ENCODE measurements at places on chromosomes 5 and 9.
A peak's percentile ranks its signal among the peaks of the same experiment; 100 is the strongest.

DNA sequence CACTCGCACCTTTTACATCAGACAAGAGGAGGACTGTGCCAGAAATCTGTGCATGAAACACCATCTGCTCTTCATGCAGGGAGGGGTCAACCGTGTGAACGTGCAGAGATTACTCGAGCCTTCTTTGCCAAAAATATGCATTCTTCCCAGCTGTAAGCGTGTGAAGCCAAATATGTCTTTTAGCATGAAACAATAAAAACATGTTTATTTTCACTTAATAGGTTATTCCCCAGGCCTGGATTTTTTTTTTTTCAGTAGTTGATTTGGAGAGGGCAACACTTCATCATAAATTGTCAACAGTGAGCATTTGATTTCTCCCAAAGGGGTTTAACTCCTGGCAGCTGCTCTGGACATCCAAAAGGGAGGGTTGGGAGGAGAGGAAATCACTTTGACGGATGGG lies 23.8 kb downstream of the PLAC8L1 start:
- DNase-seq: no peak

GRCh38 chr9:6113819-6114218 lies 98.4 kb upstream of the RANBP6 start:
- DNase-seq: no peak

GRCh38 chr9:123116036-123116435 lies 82.6 kb downstream of the GPR21 start:
- DNase-seq: no peak

DNA sequence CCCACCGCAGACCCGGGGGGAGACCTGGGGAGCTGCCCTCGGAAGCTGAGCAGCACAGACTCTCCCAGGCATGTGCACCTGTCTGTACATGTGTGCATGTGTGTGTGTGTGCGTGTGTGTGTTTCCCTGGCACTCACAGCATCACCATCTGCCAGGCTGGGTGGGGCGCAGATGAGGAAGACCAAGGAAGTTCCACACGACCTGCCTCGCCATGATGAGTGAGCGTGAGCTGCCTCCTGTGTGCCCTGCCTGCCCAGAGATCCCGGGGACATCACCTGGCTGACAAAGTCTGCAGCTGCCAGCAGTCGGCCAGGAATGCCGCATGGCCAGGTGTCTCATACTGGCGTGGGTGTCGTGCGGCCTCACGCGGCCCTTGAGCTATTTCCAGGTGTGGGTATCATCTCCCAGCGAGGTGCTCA lies 4.0 kb upstream of the GPSM1 start:
- DNase-seq: no peak

DNA sequence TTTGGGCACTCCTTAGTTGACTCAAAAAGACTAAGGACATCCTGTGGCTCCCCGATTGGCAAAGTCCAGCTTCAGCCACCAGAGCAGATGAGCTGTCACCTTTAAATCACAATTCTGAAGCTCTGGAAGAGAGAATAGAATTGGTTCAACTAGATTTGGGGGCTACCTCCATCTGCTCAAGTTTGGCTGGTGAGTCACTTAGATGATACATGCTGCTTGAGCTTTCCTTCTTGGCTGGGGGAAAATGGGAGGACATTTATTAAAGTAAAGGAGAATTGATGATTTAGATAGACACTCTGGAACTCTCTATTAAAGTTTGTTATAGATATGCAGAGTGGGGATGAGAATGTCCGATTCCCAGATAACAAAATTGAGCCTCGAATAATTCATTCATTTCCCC lies 30.0 kb upstream of the GRIA1 start:
- DNase-seq: peak; percentile 16

- DNase-seq: no peak
These were observed 44.9 kb upstream of the HCN1 start for GRCh38 chr5:45741110-45741509.

DNA sequence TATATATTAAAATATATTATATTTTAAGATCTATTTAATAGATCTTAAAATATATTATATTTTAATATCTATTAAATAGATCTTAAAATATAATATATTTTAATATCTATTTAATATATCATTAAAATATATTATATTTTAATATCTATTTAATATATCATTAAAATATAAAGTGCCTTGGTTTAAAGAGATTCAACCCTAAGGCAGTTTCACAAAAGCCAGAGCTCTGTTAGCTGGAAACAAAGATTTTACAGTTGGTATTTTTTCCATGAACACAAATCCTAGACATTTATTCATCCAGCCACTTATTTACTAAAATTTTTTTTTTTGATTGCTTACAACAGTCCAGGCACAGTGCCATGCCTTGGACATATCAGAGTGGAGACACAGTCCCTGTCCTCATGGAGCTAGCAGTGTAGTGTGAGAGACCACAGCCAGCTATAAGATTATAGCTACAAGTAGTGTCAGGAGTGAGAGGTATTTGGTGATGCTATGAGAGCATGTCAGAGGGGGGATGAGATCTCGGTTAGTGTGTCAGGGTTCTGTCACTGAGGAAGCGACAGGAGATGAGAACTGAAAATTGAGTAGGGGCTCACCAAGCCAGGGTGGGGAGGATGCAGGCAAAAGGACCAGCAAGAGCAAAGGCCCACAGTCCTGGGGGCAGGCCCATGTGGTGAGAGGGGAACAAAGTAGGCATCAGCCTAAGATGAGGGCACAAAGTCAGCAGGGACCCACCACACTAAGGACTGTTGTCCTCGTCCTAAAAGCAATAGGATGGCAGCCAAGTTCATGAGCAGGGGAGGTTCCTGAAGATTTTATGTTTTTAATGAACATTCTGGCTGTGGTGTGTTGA lies 74.5 kb downstream of the FBXO38 start:
- DNase-seq: no peak

DNA sequence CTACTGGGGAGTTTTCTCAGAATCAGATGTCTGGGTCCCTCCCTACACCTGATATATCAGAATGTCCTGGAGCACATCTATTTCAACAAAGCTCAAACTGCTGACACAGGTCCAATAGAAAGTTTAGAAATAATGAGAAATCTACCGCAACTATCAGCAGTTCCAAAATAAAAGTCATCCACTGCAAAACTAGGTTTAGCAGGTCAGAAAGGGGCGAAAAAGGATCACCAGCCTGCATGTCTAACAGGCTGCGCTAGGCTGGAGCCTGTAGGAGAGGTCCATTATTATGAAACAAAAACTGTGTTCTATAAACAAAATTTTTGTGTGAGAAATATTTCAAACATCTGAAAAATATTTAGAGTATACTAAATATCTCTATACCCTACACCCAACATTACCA lies 84.1 kb upstream of the RNF38 start:
- DNase-seq: no peak

GRCh38 chr9:15640121-15640520 lies 87.3 kb downstream of the CCDC171 start:
- DNase-seq: no peak

- DNase-seq: peak; percentile 86
These were observed 74.2 kb downstream of the NTNG2 start for GRCh38 chr9:132235894-132236661.

DNA sequence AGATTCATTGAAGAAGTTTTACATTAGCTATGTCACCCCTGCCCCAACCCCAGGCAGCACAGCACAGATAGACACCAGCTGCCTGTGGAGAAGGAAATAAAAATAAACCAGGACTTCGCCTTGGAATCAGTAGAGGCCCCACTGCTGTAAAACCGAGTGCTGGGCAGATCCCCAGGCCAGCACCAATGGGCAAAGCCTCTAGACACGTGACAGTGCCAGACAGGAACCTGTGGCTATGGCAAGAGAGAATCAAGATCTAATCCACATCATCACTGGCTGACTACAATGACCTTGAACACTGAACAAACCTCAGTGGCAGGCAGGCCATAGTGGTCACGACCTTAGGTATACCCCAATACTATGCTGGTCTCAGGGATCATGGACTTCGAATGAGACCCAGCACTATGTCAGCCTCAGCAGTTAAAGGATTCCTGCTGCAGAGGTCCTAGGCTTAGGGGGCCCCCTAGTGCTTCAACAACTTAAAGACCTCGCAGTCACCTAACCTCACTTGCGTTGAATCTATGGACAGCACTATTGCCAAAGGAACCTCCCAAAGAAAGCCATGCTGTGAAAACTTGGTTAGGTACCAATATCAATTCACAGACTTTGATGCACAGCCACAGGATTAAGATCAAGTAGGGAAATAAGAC lies 2118.6 kb upstream of the C9orf72 start:
- DNase-seq: no peak

DNA sequence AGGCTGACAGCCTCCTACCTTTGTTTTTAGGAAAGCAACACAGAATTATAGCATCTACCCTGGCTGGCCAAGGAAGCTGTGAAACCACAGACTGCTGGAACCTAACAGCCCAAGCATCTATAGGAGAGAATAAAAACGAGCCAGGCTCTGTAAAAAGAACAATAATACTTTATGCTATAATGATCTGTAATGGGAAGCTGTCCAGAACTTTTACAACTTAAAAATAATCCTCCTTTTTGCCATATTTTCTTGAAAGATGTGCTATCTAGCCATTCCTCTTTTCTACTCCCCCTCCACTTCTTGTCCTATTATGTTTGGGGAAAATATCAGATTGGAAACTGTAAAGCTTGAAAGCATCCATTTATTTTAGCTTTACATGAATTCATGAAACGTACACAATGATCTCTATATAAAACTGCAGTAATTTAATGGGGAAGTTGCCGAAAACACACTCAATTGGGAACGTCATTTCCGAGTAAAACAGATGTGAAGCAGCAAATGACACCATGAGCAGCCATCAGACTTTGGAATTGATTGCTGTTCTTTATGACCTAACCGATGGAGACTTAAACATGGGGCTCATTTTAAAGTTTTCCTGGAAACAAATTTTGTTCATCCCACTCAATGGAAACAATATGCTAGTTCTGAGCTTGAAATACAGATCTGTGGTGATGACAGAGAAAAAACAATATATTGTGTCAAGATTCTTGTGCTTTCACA lies 450.3 kb upstream of the CLINT1 start:
- no peak for DNase-seq

- no peak for DNase-seq
These were observed 510.9 kb downstream of the ZNF608 start for GRCh38 chr5:124235576-124235975.

DNA sequence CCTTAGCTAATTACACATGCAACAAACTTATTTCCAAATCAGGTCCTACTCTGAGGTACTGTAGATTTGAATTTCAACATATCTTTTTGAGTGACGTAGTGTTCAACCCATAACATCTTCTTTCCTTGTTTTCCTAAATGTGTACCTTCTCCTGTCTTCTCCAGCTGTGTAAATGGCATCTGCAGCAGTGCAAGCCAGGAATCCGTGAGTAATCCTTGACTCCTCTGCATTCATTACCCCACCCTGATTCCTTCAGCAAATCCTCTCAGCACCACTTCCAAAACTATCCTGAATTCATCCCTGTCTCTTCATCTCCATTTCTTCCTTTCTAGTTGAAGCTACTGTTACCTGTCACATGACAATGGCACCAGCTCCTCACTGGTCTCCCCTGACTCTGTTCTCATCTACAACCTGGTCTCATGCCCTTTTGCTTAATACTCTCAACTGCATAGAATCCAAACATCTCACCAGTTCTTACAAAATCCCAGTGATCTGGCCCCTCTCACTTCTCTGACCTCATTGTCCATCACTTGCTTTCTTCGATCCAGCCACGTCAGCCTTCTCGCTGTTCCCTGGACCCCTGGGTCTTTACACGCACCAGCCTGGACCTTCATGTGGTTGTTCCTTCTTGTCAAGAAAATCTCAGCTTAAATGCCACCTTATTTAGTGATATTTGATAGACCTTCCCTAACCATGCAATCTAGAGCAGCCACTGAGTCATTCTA lies 14.6 kb upstream of the TRAF1 start:
- peak; percentile 73 for DNase-seq

GRCh38 chr5:168653626-168654025 lies 74.5 kb upstream of the PANK3 start:
- DNase-seq: no peak

- DNase-seq: no peak
These were observed 669.7 kb downstream of the NR2F1-AS1 start for GRCh38 chr5:92911293-92911692.

GRCh38 chr5:152151940-152152339 lies 227.3 kb upstream of the GLRA1 start:
- DNase-seq: no peak

DNA sequence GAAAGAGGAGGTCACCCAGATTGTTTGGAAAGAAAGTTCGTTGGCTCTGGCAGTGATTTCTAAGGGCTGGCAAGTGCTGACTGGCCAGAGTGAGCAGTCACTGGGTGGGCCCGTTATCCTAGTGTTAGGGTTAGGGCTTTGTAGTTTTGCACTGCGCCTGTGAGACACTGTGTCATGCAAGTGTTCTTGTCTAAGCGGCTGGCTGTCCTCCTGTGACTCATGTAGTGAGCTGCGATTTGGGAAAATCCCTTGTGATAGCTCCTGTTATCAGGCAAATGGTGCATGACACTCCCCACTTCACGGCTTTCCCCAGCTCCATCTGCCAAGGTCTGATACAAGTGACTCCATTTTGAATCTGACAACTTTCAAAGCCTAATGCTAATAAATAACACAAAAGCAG lies 526.0 kb upstream of the ADAMTS16 start:
- no peak for DNase-seq

GRCh38 chr5:125834438-125835115 lies 588.6 kb upstream of the GRAMD2B start:
- no peak for DNase-seq

GRCh38 chr5:124612023-124612422 lies 134.4 kb downstream of the ZNF608 start:
- DNase-seq: no peak

DNA sequence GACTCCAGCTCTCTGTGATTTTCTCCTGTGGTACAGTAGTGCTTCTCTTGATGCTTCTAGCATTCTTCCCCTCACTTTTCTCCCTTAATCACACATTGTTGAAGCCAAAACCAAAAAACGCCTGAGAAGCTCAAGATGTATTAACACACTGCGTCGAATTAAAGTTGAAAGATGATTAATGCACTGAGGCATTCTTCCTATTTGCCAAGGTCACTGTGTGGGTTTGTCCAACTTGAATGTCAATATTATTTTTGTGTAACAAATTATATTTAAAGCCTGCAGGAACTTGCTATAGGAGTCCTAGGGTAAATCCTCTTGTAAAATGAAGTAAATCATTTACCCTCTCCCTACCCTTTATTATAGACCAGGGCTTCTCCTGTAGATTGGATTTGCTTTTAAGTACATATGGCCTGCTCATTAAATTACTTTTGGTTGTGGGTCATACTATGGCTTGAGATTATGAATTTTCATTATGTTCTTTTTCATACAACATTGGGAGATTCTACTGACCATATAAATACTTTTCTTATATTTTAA lies 68.1 kb downstream of the GDA start:
- no peak for DNase-seq

GRCh38 chr9:88183798-88184495 lies 45.7 kb upstream of the SPATA31C2 start:
- no peak for DNase-seq

DNA sequence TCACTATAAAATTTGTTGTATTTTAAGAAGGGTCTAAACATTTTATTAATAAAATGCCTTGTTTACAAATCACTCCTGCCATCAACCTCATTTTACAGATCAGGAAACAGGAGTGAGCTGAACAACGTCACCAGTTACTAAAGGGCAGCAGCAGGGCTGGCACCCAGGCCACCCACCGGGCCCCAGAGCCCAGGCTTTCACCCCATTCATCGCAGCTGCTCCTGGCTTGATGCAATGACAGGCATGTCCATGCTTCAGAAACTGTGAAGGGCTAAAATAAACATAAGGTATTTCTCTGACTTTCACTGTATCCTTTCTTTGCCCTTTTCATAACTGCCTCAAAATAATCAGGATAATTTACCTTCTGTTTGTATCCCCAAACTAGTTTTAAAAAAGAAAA lies 18.1 kb downstream of the MED27 start:
- no peak for DNase-seq
